Activated CD8-positive, alpha-beta memory T cell treated with anti-CD3 and anti-CD28 coated beads, Interleukin-2, amount 50 U/mL, for 4 hours (primary cell): ENCODE measurements at places on chromosomes 2 and 18.

- DNase-seq, result no peak
These were observed 999.9 kb downstream of the TSN start for GRCh38 chr2:122755281-122755780.

GRCh38 chr2:72515696-72516095 lies 310.1 kb downstream of the EXOC6B start:
- no peak for DNase-seq

DNA sequence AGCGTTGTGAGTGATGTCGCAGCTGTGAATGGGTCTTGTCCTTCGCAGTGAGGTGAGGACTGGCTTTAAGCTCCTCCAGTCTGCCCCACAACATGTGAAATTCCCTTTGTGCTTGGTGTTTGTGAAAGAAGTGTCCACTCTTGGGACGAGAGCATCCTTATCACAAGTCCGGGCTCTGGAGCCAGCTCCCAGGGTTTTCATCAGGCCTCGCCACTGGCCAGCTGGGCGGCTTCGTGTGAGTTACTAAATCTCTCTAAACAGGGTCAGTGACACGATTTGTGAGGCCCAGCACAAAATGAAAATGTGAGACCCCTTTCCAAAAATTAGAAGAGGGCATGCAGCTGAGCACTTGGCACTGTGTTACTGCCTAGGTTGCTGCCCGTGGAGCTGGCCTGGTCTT lies 115.9 kb downstream of the VAPA start:
- no peak for DNase-seq

DNA sequence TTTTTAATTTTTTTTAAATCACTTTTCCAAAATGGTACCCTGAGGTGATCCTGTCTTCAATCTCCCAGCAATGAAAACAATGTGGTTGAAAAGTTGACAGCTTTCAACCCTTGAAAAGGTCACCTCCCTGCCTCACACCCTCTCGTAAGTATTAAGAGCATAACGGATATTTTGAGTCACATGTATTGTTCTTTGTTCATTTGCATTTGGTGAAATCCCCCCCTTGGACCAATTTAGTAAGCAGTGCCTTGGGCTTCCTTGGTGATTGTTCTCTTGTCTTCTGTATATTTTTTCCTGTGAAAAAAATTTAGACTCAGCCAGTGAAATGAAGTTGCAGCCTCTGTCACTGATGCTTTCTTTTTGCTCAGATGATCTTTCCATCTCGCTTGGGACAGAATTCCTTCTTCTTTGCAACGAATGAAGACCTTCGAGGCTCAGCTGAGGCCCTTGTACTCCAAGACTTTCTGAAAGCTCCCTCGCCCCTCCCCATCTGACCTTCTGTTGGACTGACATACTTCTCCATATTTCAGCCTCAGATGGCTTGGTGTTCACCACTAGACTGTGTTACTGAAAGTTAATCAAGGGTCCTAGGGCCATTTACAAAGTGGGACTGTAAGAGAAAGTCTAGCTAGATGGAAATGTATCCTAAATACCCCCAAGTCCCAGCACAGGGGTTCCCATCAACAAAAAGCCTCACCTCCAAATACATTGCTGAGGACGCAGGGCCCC lies 158.4 kb downstream of the BCL2 start:
- DNase-seq, result no peak

DNA sequence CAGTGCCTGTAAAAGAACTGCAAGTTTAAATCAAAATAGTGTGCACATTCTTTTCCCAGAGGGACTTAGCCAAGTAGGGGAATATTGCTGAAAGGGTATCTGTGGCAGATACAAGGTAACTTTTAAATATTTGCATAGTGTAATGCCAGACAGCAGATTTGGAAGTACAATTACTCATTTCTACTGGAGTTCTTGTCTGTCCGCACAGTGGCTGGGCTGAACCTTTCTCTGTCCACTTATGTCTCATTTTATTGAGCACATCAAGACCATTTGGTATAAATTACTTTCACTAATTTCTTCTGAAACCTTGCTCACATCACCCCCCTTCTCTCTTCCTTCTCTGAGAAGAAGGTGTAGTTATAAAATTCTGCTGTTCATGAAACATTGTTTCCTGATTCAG lies 271.3 kb downstream of the THSD7B start:
- no peak for DNase-seq

DNA sequence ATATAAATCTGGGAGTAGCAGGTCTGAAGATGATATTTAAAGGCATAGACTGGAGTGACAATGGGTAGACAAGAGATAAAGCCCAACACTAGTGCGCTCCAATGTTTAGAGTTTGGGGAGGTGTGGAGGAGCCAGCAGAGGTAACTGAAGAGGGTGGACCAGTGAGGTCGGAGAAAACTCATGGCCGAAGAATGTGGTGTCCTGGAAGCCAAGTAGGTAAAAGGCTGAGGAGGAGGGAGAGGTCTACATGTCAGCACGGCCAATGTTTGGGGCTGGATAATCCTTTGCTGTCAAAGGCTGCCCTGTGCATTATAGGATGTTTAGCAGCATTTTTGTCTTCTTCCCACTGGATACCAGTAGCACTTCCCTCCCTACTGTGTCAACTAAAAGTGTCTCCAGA lies 78.8 kb upstream of the KCNE4 start:
- no peak for DNase-seq

- DNase-seq, result no peak
These were observed 8.2 kb downstream of the CTDP1 start for GRCh38 chr18:79687806-79688205.

- no peak for DNase-seq
These were observed 8.6 kb downstream of the AGFG1 start for GRCh38 chr2:227480528-227480927.

GRCh38 chr2:150261691-150262090 lies 225.8 kb downstream of the RND3 start:
- DNase-seq, result no peak
